ENCODE measurements at places on chromosomes 4 and X. TPM values are rescaled to one million over a fixed set of nuclear protein-coding genes. Genes with fewer than 3 reads are reported as not detected.

The SMPX gene
- not detected for total RNA-seq

The GLOD5 gene
- not detected for total RNA-seq

The UGT2B11 gene
- not detected for total RNA-seq

DNA sequence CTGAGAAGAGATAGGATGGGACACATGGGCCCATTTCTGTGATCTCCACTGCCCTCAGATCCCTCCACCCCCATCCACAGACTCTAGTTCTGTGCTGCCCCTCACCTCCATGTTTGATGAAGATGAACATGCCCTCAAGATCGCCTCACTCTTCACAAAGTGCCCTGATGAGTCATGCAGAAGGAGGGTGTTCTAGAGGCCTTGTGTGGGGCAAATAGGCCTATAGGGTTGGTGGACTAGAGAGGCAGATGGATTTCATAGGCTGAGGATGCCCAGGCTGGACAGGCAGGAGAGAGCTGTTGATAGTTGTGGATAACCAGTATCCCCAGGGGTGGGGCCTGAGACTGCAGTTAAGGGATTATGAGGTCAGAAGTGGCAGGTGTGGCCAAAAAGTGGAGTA is at the start of gene CXorf65:
CXorf65 (minus strand) TSS at position 314 of the 400 bp plus-strand sequence; CDS start at position 130, 184 bp downstream.
- DNase-seq = peak; percentile 21

DNA sequence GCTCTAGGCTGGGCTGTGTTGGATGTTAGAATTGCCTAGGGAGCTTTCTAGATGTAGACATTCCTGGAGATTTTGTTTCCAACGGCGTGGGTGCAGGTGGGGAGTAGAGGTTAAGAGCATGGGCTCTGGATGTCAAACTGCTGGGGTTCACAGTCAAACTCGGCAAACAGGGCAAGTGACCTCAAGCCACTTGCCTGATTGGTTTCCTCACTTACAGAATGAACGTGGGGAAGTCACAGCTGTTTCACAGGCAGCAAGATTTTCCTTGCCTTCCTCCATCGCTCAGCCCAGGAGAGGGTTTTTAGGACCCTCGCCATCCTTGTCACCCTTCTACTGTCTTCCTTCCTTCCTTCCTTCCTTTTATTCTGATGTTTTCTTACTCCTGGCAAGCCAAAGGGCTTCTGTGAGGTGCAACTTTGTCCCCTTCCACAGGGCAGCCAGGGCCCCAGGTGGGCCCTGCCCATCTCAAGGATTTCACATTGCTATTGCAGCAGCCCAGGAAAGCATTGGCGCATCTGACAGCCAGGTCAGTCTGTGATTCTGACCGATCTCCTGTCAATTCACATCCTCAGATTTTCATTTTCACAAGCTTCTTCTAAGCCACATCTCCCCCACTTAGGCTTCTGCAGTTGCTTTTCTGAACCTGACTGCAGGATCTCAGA is 7.0 kb downstream of the RTL5 start:
- no peak for DNase-seq

GRCh38 chrX:13761606-13762414 is 27.3 kb downstream of the OFD1 start:
- DNase-seq = no peak

Measured in A172 (cell line).